Right atrium auricular region (tissue), 2 donors: ENCODE measurements at places on chromosomes 16 and 17. TPM values are rescaled to one million over a fixed set of nuclear protein-coding genes. Genes with fewer than 3 reads are reported as not detected.

The SRCIN1 gene
- 1.1 TPM for total RNA-seq

The MT1M gene
- total RNA-seq, result 9.9 TPM

The BEAN1 gene
- total RNA-seq, result 0.48 TPM

The ABCC6 gene
- total RNA-seq, result 1.8 TPM

The BRIP1 gene
- total RNA-seq, result not detected

The GRAPL gene
- total RNA-seq, result not detected

The ABCA10 gene
- total RNA-seq, result 1.3 TPM
